ENCODE measurements at places on chromosomes 2 and 18. TPM values are rescaled to one million over a fixed set of nuclear protein-coding genes. Genes with fewer than 3 reads are reported as not detected.
A peak's percentile ranks its signal among the peaks of the same experiment; 100 is the strongest.

DNA sequence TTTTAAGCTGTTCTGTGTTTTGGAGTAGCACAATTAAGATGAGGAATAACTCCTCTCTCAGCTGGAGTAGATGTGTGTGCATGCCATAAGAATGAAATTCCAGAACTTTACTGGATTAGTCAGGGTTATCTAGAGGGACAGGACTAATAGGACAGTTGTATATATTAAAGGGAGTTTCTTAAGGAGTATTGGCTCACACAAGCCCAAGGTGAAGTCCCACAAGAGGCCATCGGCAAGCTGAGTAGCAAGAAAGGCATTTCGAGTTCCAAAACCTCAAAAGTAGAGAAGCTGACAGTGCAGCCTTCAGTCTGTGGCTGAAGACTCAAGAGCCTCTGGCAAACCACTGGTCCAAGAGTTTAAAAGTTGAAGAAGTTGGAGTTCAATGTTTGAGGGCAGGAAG, 113.7 kb downstream of the RIT2 start:
- DNase-seq = no peak

GRCh38 chr18:45962866-45963265, 4.3 kb downstream of the EPG5 start:
- no peak for DNase-seq

GRCh38 chr2:121475811-121476571, 54.7 kb upstream of the RNU4ATAC start:
- DNase-seq = no peak

GRCh38 chr2:95269036-95269680, 5.1 kb upstream of the PROM2 start:
- DNase-seq = no peak

DNA sequence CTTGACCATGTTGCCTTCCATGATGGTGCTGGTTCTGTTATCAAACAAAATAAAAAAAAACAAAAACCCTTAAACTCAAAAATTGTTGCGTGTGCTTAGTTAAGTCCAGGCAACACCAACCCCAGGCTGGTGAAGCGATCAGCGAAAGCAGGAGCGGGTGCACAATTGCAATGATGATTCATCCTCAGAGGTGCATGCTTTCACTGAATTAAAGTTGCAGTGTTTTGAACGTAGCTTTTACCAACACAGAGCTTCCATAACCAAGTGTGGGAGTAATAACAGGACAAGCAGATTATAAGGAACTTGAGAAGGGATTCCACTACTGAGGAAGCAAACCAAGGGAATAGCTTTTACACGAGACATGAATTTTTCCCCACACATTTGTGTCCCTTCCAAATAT, 39.7 kb upstream of the RAPH1 start:
- no peak for DNase-seq

DNA sequence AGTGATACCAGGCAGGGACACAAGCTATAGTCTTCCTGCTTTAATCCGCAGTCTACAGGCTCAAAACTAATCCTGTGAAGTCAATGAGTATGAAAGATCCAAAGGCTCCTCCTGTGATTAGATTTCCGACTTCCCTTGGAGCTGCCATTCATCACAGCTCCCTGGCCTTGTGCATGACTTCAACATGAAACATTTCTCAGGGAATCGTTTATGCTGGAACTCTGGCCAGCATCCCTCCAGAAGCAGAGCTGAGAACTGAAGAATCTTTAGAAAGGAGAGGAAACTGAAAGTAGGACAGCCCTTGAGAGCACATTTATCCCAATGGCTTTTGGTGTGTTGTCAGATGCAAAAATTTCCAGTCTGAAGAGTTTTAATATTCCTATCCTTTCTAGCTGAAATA, 84.3 kb upstream of the SESTD1 start:
- no peak for DNase-seq

- no peak for DNase-seq
Measured at GRCh38 chr18:710418-711300, 1.8 kb downstream of the ENOSF1 start.

DNA sequence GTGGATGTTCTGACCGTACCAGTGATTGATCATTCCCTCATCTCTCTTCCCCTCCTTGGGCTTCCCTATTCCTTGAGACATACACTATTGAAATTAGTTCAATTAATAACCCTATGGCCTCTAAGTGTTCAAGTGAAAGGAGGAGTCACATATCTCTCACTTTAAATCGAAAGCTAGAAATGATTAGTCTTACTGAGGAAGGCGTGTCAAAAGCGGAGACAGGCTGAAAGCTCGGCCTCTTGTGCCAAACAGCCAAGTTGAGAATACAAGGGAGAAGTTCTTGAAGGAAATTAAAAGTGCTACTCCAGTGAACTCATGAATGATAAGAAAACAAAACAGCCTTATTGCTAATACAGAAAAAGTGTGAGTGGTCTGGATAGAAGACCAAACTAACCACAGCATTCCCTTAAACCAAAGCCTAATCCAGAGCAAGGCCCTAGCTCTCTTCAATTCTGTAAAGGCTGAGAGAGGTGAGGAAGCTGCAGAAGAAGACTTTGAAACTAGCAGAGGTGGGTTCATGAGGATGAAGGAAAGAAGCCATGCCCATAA, 144.4 kb upstream of the LYPD6 start:
- no peak for DNase-seq

DNA sequence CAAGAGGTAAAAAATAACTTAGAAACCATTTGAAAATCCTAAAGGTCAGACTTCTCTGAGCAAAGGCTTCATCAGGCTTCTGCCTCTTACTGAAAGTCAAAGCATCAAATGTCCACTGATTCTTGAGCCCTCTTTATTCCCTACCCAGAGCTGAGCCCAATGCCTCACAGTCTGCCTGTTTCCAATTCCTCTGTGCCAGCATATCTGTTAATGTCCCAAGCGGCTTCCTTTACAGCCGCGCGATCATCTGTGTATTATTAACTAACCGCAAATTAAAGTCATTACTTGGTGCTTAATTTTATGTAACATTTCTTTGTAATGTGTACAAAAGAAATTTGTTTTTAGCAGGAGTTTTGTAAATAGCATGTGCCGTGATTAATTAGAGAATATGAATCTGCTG, 418.8 kb upstream of the HNRNPA3 start:
- DNase-seq = no peak

DNA sequence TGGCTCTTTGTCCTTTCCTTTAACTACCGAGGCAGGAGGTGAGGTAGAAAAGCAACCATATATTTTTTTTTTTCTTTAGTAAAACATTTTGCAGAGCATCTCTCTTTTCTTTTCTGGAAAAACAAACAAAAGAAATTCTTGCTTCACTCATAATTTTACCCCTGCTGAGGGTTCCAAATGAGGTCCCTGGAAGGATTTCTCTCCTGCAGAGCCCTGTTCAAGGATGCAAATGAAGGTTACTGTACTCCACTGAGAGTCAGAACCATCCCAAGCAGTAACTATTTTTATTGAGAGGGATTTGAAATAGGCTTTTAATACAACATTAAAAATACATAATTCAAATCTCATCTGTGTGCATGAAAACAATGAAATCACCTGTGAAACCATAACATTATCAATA, 19.5 kb upstream of the MYO1B start:
- DNase-seq = no peak

DNA sequence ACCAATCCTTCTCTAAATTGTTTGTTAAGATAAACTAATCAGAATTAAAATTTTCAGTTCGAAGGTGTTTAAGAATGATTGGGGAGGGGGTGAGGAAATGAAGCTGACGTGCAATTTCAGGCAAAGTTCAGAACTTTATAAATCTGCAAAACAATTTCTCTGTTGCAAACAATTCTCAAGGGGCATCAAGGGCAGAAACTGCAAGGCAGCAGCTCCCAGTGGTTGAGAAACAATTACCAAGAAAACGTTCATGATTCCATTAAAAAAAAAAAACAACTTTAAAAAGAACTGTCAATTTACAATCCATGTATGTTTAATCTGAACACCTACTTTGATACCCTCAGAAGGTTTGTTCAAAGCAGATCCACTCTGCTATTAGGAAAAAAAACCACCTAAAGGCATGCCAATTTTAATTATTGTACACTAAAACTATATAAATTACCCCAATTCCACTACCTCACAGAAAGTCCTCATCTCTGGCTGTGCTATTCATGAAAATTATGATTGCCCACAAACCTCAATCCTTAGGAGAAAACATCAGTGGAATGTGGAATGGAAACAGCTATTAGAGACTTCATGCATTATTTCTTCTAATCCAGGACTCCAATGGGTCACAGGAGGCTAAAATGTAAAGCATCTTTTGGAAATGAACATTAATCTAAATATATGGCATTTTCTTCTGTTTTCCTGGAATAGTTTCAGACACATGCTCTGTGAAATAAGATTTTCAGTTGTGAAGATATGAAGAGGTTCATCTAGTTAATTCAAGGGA, 119.9 kb upstream of the ACVR1C start:
- no peak for DNase-seq

- DNase-seq = no peak
Measured at GRCh38 chr18:23143016-23143814, 7.9 kb downstream of the CABLES1 start.

- no peak for DNase-seq
Measured at GRCh38 chr2:128801576-128801975, 482.9 kb upstream of the HS6ST1 start.

DNA sequence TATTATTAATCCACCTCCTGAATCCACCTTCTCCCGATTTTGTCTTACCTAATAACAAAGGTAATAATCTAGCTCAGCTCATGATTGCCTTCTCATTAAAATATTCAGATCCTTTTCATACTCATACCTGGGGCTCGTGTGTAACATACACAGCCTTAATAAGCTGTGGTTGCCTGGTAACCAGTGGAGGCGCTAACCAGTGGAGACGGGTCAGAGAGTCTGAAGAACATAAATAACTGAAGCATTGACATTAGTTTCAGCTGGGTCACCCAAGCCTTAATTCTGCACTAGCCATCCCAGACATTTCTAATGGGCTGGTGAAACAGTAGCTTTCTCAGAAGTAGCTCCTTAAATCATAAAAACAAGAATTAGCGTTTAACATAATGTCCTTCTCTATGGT, 14.8 kb upstream of the DTNA start:
- DNase-seq = peak; percentile 87

- no peak for DNase-seq
Measured at GRCh38 chr2:64679673-64680425, 26.1 kb upstream of the SERTAD2 start.

GRCh38 chr2:143933946-143934569, 585.9 kb downstream of the ZEB2 start:
- DNase-seq = no peak

DNA sequence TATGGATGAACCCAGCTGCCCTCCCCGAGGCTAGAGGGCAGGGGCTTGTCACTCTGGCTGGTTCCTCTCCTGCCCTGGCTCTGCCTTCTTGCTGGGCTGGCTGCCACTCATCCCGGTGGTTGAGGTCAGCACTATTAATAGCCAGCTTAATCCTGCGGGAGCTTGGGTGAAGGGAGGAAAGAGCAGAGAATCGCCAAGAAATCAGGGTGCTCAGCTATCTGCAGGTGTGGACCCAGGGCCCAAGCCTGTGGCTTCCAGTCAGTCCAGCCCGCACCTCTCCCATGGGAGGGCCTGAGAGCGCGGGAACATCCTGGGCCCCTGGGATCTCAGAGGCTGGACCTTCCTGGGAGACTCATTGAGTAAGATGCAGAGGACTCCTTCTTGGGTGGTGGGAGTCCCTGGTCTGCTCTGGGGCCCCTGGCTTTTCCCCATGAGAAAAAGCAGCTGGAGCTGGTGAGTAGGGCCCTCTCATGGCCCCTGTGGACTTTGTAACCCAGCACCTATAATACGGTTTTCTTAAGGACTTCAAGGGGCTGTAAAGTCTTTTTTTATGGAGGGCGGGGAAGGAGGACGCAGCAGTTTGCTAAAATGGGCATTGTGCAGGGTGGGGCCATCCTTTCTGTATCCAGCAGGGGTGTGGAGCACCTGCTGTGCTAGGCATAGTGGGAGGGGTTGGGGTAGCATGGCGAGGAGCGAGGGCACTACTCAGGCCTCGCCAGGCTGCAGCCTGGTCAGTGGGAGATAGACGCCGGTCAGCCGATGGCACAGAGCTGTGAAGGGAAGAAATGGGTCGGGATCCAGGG, 27.4 kb upstream of the CNNM3 start:
- DNase-seq = no peak

- DNase-seq = peak; percentile 88
Measured at GRCh38 chr2:98385050-98385699, 38.9 kb downstream of the CNGA3 start.

DNA sequence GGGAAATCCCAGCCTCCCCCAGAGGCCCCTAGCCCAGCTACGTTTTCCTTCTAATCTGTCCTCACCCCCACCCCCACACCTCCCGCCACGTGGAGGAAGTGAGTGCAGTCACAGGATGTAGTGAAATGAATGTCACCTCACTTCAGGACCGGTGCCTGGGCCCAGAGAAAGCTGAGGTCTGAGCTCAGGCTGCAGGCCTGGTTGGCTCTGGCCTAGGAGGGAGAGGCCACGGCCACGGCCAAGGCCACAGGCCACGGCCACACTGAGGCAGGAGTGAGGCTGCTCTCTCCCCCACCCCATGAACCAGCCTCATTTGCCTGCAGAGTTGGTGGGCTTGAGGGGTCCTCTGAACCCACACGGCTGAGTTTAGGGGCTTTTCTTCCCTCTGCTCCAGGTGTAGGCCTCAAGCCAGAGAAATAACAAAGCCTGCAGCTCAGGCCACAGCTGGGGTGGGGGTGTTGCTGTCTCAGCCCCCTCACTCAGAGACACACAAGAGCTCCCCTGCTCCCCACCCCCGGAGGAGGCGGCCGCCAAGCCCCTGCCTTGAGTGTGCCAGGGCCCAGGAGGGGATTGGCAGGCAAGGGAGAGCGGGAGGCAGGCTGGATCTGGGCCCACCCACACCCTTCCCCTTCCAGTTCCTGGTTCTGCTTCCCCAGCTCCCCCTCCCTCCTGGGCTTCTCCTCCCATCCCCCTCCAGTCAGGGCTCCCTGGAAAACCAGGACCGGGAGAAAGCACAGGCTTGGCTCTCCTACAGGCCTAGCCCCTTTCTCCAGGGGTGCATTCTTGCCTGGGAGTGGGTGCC, 27.0 kb downstream of the DNMT3A start:
- DNase-seq = peak; percentile 93

GRCh38 chr2:22347306-22347705, 1037.7 kb upstream of the KLHL29 start:
- DNase-seq = no peak

GRCh38 chr2:170739507-170740046, 24.4 kb downstream of the SP5 start:
- no peak for DNase-seq

- no peak for DNase-seq
Measured at GRCh38 chr2:118386641-118387302, 298.5 kb downstream of the INSIG2 start.

GRCh38 chr18:896315-896714, 8.4 kb upstream of the ADCYAP1 start:
- DNase-seq = no peak

The NR4A2 gene
- 2.4 TPM for total RNA-seq

The HJURP gene
- total RNA-seq = 0.94 TPM

The MAP3K19 gene
- total RNA-seq = not detected

The GAD1 gene
- total RNA-seq = 1.1 TPM

The FIGLA gene
- total RNA-seq = not detected

The HRH4 gene
- not detected for total RNA-seq

The NGEF gene
- total RNA-seq = 4.8 TPM

The SLC8A1 gene
- total RNA-seq = 33.9 TPM

The NCKAP1 gene
- 140 TPM for total RNA-seq

The ORMDL1 gene
- 53.2 TPM for total RNA-seq

The TEX51 gene
- total RNA-seq = not detected

The FN1 gene
- 289 TPM for total RNA-seq

Data from kidney (tissue), 22 donors.